HFFc6 (cell line): ENCODE measurements at places on chromosomes 7 and 10.

DNA sequence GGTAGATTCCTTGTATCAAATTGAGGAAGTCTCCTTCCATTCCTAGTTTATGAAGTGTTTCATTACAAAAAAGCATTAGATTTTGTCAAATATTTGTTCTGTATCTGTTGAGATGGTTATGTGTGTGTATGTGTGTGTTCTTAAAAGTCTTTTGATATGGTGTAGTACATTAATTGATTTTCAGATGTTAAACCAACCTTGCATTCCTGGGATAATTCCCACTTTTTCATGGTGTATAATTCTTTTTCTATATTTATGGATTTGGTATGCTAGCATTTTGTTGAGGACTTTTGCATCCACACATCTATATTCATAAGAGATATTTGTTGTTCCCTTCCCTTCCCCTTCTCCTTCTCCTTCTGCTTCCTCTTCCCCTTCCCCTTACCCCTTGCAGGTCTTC, 8.9 kb upstream of the GIMAP8 start:
- no peak for DNase-seq

DNA sequence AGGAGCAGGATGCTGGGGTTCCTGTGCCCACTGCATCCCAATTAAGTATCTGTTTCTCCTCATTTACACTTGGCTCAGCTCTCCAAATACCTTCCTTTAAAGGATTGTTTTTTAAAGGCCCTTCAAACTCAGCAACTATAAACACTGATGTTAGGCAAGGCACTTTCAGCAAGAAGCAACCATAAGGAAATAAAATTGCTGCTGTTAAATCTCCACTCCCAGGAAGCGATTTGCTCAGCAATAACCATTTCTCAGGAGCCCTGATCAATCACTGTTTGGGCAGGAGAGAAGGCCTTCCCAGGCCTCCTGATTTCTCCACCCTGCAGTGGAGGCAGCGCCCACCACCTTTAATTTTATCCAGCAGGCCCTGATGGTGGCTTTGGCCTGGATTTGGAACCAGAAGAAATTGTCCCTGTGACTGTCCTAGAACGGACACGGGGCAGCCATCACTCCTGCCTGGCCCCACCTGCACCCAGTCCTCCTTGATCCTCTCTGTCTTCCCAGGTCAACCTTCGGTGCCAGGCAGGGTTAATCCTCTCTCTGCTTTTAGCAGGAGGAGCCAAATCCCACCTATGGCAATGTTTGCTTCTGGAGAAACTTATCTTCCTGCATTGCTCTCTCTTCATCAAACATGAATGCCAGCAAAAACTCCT, 199.8 kb downstream of the PLXNA4 start:
- no peak for DNase-seq

GRCh38 chr7:132077971-132078685, 498.1 kb downstream of the PLXNA4 start:
- DNase-seq, result no peak

DNA sequence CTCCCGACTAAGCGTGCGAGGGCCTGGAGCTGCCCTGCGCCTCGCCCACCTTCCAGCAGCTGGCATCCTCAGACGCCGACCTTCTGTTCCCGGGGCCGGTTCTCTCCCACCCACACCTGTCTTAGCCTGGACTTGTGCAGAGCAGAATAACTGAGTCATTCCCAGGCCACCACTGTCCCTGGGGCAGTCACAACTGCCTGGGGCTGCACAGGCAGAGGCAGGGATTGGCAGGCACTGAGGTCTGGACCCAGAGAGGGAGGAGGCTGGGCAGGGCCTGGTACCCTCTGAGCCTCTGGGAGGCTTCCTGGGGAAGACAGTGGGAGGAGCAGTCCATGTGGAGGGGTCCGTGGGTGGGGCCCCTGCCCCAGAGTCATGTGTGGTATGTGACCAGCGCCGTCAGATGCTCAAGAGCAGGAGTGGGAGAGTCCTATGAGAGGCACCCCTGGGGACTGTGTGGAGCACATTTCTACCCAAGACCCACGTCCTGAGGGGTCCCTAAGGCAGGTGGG, 74.3 kb downstream of the NKX6-2 start:
- DNase-seq, result no peak

DNA sequence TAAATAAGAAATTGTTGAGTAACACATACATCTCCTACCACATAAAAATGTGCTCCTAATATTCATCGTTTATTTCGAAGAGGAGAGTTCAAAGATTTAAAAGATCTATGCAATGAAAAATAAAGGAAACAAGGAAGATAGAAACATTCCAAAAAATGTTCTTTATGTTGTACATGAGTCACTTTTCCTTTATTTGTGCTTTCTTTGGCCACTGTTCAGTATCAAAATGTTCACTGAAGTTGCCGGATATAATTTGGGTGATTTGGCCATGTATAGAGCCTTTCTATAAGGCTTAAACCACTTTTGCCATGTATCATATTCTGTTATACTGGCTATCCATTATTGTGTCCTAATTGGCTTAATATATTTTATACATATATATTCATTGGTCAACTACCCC, 62.9 kb upstream of the PRR15 start:
- no peak for DNase-seq

- DNase-seq, result no peak
These were observed 330.9 kb upstream of the COBL start for GRCh38 chr7:51647486-51647885.

GRCh38 chr10:113480851-113481502, 71.9 kb upstream of the HABP2 start:
- no peak for DNase-seq

DNA sequence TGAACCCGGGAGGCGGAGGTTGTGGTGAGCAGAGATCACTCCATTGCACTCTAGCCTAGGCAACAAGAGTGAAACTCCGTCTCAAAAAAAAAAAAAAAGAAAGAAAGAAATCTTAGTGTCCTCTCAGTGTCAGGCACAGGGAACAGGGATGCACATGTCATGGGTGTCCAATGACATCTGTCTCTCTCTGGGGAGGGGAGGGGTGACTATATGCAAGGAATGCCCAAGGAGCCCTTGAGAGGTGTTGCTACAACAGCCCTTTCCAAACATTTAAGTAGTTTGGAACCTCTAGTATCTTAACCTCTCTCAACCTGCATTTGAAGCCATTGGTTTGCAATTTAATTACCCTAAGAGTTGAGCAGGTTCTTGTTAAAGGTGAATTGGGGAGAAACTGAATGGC, 28.9 kb downstream of the PDLIM1 start:
- no peak for DNase-seq

- DNase-seq, result peak; percentile 17
These were observed 1325.5 kb downstream of the XPNPEP1 start for GRCh38 chr10:108597657-108598319.
